GM12891 (cell line): ENCODE measurements at places on chromosomes 4 and X.

GRCh38 chrX:23548164-23548563 is 119.1 kb upstream of the PRDX4 start:
- DNase-seq, result no peak

- no peak for DNase-seq
These were observed 114.3 kb downstream of the SH3BGRL start for GRCh38 chrX:81316163-81316562.

GRCh38 chr4:128582427-128582870 is 227.1 kb upstream of the JADE1 start:
- no peak for DNase-seq

GRCh38 chr4:174593701-174594100 is 71.4 kb upstream of the HPGD start:
- DNase-seq, result no peak

GRCh38 chrX:71438750-71439149 is 72.6 kb downstream of the TAF1 start:
- DNase-seq, result no peak

GRCh38 chr4:36665985-36666527 is 384.6 kb downstream of the DTHD1 start:
- DNase-seq, result no peak

GRCh38 chr4:127783955-127784770 is 2.0 kb downstream of the HSPA4L start:
- DNase-seq, result no peak

DNA sequence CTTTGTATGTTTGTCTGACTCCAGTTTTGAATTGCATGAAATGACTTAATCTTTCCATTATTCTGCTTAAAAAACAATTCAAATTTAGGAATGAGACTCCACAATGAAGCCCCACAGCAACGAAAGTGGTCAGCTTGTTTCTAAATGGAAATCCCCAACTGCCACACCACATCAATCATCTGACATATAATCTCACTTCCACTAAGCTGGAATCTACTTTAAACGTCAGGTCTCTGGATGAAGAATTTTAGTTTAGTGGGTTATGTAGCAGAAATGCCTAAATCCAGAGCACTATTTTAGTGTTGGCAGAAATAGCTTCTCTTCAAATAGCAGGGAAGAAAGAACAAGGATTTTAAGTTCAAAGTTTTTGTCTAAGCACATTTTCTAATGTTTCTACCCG is 1.7 kb upstream of the BMP2K start:
- DNase-seq, result no peak

GRCh38 chrX:138877746-138878145 is 166.2 kb upstream of the FGF13 start:
- DNase-seq, result no peak

DNA sequence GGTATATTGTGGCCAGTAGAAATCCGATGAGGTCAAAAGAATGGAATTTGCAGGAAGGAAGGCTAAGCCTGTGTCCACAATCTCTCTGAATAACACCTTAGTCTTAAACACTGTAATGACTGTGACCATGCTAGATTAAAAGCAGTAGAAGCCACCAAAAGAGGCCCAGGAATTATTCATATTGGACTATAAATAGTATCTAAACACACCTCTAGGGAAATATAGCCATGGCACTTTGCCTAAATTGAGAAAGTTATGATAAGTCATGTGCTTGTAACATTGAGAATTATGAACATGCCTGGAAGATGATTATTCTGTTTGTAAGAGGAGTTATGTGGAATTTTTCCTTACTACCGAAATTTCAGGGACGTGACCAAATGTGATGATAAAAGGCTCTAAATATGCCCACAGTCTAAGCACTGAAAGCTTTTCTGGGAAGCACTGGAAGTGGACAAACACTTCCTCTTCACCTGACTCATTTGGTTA is 298.5 kb downstream of the KCTD8 start:
- DNase-seq, result no peak

GRCh38 chrX:11908371-11908770 is 150.3 kb downstream of the MSL3 start:
- DNase-seq, result no peak

GRCh38 chr4:97923096-97923495 is 220.2 kb downstream of the STPG2 start:
- no peak for DNase-seq

GRCh38 chr4:153148791-153149190 is 55.5 kb upstream of the TRIM2 start:
- DNase-seq, result no peak

DNA sequence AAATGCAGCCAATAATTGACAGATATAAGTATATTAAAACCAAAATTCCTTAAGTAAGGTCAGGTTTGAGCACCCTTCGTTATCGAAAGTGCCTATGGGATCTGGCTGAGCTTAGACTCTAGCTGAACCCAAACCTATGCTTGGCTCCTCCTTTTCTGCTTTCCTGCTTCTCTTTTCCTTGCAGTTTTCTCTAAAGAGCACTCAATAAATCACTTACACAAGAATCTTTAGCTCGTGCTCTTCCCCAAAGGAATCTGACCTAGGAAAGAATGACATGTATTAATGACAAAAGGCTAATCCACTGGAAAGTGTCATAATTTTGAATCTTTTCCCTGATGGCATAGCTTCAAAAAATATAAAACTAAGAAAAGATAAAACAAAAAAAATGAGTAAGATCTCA is 282.7 kb downstream of the DKK2 start:
- DNase-seq, result no peak

DNA sequence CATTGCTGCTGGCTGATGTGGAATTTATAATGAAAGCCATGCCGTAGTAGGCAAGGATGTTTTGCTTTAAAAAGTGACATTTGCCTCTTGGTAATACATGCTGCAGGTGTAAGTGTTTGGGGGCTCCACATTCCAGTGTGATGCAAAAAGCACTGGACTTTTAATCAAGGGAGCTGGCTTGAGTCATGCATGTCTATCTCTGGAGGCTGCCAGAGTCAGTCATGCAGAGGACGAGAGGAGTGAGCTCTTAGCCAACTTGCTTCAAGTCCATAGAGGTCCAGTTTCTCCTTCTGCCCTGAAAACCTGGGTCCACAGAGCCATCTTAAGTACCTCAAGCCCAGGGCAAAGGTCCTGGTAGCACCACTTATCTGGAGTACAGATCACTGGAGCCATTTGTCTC is 11.6 kb upstream of the CXCL13 start:
- DNase-seq, result no peak

GRCh38 chrX:153412746-153413720 is 1.8 kb downstream of the ZFP92 start:
- DNase-seq, result no peak

- no peak for DNase-seq
These were observed 181.0 kb downstream of the AASDH start for GRCh38 chr4:56206258-56206657.

DNA sequence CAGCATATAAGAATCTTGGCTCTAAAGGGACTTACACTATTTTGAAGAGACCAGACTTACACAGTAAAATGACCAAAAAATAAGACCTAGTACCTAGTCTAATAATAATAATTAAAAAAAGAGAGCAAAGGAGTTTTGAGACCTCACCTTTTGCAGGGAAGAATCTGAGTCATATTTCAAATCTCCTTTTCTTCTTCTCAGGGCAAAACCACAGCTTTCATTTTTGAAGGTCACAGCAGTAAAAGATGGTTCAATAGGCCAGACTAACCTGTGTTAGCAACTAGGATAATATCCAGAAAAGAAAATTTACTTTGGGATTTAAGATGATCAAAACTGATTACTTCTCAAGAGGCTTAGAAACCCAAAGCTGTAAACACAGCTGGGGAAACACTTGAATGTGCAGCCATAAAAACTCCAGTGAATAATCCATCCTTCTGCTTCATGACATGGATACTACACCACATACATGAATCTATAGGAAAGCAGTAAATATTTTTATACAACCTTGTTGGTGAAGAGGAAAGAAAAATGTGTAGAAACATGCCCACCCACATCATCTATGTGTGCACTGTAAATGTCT is 25.9 kb upstream of the LNX1 start:
- no peak for DNase-seq

GRCh38 chr4:9812501-9813340 is 31.3 kb downstream of the DRD5 start:
- DNase-seq, result no peak

DNA sequence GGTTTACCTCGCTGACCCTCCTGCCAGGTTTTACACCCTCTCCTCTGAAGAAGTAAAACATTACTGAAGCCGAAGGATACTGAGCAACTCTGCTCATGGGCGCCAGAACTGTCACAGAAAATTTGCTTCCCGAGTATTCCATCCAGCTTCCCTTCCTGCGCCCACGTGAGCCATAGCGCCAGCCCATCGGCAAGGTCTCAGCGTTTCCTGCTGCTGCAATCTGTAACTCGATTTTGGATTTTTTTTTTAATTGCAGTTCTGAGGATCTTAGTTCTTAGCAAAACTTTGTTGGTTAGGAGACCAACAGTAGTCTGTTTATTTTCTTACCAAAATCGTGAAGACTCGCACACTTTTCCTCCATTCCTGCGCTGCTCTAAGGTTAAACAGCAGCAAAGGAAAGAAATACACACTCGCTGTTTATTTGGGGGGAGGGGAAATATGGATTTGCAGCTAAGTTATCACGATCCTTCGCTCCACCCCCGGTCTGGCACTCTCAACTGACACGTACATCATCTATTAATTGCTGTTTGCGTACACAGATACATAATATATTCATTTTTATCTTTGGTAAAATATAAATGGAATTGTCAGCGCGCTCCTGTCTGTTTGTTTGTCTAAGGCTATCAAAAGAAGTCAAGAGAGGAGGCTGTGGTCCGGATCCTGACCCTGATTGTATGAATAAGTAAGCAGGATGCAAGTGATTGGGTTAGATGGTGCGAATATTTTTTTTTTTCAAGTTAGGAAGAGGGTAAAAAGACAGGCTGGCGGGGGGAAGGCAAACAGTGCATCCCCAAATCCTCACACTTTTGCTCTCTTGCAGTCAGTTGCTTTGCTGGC is at the start of gene TLL1:
Gene TLL1, plus strand, starts transcription at position 777 of the 837 bp plus-strand sequence. CDS start 668 bp downstream, outside the sequence.
- DNase-seq, result no peak

DNA sequence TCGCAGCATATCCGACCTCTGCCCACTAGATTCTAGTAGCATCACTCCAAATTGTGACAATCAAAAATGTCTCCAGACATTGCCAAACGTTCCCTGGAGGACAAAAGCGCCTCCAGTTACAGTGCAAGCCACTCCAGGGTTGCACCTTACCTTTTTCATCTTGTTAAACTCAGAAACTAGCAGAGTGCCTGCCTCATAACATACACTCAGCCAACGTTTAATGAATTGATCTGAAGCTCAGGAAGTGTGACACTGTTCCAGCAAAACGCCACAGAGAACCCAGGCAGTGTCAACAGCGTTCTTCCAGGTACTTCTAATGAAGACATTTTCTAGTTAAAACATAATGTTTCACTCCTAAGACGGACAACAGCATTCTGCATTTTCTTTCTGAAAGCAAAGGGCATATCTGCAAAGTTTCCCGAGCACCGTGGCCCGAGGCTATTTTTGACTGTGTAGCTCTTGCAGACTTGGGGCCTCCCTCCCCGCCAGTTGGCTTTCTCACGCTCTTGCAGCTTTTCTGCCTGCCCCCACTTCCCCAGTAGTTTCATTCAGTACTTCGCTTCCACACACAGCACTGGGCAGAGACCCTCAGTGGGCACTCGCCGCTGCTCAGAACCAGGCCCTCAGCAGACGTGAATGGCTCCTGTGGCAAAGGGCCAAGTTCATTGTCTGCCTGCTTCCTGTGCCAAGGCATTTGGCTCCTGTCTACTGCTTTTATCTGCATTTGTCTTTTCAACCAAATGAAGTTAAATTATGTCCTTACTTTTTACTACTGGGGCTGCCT is 133.4 kb upstream of the TTC29 start:
- no peak for DNase-seq

GRCh38 chr4:99572527-99573240 is 1.9 kb upstream of the MTTP start:
- DNase-seq, result no peak

DNA sequence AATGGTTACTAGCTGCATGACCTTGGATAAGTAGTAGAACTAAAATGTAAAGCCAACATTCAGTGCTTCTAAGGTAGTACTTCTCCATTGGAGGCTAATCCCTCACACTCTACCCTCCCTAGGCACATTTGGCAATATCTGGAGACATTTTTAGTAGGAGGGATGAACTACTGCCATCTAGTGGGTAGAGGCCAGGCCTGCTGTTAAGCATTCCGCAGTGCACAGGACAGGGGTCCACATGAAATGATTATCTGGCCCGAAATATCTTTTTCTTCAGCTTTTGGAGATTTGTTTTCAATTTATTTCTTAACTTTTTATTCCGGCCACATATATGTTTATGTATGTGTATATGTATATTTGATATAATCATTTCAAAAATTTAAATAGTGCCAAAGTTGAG is 36.0 kb upstream of the SPANXC start:
- DNase-seq, result no peak

DNA sequence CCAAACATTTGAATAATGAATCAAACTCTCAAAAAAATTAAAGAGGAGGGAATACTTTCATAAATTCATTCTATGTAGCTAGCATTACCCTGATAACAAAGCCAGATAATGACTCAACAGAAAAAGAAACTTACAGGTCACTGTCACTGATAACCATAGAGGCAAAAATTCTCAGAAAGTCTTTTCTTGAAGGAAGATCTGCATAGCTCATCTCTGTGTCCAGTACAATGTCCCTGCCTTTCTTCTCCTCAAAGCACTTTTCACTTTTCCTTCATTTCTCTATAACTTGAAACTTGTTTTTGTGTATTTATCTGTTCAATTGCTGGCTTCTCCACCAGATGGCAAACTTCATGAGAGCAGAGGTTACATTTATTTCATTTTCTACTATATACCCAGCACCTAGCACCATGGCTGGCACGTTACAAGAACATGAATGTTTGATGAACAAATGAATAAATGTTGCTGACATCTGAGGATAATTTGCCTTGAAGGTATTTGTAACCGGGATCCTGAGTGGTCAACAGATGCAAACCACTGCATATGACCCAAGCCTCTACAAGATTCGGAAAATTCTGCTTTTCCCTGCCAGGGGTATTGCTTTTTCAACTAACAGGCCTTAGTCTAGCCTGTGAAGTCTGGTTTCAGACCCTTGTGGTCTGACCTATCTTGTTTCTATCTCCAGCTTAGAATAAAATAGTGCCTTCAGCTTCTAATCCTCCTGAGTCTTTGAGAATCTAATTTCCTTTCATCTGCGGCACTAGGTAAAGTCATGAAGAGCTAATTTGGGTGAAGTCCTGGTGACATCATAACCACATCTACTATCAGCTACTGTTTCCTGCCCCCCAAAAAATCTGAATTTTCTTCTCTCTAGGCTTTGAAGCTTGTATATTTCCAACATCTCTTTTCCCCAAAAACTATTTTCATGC is 52.5 kb upstream of the ANTXR2 start:
- DNase-seq, result no peak

- no peak for DNase-seq
These were observed 16.0 kb upstream of the RAP1GDS1 start for GRCh38 chr4:98245226-98245625.

GRCh38 chr4:184934961-184935360 is 83.3 kb upstream of the HELT start:
- no peak for DNase-seq

DNA sequence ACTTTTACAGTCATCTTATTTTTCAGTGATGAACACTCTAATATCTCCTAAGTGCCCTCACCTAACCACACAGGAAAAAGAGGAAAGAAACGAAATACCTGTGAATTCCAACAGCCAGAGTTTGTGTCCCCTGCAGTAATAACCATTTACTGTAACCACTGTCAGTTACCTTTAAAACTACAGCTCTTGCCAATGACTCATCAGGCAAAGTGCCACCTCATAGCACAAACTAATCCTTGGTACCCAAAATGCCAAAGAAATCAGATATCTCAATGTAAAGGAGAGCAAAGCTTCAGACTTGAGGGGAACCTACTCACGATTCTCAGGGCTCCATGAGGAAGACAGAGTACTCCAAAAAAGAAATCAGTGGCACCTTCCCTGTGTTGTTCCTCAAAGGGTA is 146.5 kb downstream of the NDST3 start:
- DNase-seq, result no peak
